NCI-H1436 treated with DMSO at 0.1 percent for 48 hours (cell line): ENCODE measurements at places on chromosomes 16 and 17.

DNA sequence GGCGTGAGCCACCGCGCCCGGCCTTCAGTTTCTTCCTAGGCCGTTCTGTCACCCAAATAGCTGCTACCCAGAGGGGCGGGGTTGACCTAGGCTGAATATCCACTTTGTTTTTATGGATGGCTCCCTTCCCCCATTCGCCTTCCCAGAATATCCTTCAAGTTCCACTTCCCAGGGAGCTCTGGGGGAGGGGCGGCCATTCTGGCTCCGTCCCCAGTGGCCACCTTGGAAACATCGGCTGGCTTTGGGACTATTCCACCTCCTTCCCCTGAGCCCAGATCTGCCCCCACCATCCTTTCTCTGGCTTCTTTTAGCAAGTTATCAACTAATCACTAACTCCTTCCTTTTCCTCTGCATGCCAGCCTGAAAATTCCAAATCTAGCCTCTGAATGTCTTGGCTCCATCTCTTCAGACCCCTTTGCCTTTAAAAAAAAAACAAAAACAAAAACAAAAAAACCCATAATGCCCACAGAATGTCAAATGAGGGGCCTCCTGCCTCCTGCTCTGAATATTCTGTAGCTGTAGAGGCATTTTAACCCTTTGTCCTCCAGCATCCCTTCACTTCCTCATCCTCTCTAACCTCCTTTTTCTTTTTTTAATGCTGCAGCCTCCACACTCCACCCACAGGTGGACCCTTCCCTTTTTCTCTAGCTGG, 6.4 kb downstream of the ATP1B2 start:
- no peak for DNase-seq

DNA sequence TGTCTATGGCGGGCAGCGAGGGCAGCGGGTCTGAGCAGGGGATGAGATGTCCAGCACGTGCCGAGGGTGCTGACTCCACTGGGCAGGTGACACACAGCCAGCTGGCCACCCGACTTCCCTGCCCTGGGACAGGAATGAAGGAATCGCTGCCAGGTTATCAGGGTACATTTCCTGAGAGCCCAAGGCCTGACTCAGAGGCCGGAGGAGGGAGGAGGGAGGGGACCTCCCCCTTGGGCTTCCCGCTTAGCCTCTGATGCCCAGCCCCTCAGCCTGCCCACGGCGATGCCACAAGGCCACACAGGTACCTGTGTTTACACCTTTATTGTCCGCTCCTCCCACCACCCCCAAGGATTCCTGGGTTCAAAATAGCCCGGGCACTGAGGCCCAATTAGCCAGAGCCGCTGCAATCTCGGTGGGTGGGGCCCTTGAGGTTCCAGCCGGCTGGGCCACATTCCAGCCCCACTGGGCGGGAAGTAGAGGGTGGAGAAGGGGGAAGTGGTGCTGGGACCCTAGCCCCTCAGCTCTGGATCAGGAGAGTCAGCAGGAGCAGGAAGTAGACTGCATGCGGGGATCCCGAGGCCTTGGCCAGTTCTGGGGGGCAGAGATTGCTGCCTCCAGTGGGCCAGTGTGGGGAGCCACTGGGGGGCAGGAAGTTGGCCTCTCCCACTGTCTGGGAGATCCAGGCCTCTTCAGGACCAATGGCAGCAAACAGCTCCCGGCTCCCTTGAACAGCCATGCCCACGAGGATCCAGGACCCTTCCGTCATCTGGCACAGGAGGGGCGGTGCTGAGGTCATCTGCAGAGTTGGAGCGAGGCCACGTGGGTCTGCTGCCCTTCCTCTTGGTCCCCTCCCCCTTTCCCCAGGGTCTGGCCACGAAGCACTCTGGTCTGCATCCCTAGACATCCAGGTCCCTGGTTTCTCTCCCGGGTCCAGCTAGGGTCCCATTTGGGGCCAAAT, 3.4 kb upstream of the PRSS8 start:
- no peak for DNase-seq

DNA sequence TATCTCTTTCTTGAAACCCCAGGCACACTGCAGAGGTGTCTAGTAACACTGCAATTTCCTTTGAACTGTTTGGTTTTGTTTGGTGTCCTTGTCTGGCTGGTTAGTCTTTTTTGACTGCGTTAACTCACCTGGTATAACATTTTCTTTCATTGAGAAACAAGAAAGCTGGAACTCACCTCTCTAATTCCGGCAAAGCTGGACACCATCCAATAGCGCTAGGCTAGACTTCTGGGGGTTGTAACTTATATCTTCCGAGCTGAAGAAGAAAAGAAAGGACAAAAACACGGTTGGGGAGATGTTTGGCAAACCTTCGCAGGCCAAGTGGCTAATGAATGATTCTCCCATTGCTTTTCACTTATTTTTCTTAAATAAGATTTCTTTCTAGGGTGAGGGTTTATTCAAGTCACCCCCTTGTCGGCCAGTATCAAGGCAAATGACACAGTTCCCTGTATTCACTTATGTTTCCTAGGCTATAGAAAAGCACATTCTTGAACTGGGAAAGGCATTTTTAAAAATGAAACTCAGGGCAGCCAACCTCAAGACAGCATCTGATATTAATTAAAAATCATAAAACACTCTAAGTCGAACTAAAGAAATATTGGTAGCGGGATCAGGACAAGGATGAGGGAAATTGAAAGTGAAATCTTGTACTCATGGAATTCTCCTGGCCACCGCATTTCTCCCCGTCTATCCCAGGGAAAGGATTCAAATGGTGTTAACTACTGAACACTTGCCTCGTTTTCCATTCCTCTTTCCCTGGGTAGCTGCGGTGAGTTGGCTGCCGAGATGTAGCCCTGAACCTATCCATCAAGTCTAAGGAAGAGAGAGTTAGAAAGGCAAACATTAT, 95.9 kb upstream of the ZFHX3 start:
- no peak for DNase-seq

DNA sequence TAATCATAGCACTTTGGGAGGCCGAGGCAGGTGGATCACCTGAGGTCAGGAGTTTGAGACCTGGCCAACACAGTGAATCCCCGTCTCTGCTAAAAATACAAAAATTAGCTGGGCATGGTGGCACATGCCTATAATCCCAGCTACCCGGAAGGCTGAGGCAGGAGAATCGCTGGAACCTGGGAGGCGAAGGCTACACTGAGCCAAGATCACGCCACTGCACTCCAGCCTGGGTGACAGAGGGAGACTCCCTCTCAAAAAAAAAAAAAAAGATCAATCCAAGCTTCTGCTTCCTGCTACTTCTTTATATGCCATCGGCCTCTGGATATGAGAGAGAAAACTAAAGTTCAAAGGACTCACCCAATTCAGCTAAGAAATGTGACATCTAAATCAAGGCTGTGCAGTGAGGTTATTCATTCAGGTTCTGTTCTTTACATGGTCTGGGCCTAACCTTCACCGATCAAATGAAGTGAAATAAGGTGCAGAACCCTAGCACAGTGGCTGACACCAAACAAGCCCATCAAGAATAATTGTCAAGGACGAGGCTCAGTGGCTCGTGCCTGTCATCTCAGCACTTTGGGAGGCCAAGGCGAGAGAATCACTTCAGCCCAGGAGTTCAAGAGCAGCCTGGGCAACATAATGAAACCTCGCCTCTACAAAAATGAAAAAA, 25.6 kb downstream of the ZP2 start:
- DNase-seq, result no peak

DNA sequence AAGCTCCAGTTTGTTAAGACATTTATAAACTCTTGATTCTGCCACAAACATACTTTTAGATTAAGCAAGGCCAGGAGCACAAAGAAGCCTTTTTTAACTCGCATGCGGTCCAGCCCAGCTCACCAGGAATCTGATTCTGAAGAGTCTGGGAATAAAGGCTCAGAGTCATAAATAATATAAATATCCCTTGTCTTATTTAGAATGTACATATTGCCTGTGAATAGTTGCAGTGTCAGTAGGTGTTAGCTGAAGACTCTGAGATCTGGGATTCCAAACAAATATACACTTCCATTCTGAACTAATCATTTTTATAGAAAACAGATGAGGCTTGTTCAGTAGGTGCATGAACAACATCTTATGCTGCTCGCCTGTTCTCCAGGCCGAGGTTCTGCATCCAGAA, 59.1 kb upstream of the ELAC2 start:
- DNase-seq, result no peak

GRCh38 chr16:49994006-49994405, 31.0 kb upstream of the CNEP1R1 start:
- DNase-seq, result no peak

DNA sequence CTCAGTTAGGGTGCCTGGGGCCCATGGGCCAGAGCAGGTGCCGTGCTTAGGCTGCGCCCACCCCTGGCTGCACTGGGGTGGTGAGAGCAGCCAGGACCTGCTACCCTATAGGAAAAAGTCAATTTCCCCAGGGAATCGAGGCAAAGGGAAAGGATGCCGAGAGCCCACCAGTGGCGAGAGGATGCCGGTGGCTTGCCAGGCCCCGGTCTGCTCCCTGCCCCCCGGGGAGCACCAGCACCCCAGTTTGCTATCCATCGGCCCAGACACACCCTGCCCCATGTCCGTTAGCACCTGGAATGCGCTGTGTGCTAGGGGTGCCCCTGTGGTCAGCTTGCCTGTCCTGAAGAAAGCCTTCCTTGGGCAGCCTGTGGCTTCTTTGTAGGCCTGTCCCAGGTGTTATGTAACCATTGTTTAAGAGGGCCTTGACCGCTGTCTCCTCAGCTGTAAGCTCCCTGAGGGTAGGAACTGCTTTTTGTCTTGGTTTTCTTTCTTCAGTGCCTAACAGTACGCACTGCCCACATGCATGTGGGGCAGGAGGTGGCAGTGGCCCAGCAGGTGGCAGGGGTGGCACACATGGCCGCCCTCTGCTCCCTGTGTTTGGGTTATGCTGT, 40.8 kb downstream of the NT5M start:
- DNase-seq, result no peak

GRCh38 chr17:80950466-80951120, 41.0 kb upstream of the CHMP6 start:
- DNase-seq, result no peak

DNA sequence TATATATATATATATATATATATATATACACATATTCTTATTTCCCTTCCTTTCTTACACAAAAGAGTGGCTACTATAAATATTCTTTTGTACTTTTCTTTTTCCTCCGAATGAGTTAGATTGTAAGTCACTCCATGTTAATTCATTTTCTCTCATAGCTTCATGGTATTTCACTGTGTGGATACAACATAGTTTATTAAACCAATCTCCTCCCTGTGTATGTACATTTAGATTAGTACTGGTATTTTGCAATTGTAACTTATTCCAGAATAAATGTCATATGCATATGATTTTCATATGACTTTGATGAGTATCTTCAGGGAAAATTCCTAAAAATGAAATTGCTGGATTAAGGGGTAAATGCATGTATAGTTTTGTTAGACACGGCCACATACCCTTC, 20.0 kb upstream of the FA2H start:
- DNase-seq, result no peak

DNA sequence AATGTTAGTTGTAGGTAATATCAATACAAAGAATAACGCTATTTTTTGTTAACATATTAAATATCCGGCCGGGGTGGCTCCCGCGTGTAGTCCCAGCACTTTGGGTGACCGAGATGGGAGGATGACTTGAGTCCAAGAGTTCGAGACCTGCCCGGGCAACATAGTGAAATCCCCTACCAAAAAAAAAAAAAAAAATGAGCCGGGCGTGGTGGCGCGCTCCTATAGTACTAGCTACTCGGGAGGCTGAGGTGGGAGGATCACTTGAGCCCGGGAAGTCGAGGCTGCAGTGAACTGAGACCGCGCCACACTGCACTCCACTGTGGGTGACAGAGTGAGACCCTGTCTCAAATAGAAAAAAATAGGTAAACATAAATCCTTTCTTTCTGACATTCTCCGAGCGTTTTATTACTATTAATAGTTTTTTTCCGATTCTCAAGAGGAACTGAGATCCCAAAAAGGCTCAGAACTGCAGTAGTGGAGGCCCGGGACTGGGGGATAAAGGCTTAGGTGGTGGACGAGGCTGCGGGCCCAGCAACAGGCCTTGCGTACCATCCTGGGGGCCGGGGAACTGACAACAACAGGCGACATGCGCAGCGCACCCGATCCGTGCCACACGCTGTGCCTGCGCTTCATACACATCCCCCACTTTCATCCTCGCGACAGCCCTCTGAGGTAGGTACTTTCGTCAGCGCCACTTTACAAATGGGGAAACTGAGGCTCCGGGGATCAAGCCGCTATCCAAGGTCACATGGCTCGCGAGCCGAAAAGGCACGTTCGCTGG, 919 bp downstream of the N4BP1 start:
- no peak for DNase-seq

GRCh38 chr17:74865504-74866197, 6.0 kb upstream of the GRIN2C start:
- DNase-seq, result no peak

DNA sequence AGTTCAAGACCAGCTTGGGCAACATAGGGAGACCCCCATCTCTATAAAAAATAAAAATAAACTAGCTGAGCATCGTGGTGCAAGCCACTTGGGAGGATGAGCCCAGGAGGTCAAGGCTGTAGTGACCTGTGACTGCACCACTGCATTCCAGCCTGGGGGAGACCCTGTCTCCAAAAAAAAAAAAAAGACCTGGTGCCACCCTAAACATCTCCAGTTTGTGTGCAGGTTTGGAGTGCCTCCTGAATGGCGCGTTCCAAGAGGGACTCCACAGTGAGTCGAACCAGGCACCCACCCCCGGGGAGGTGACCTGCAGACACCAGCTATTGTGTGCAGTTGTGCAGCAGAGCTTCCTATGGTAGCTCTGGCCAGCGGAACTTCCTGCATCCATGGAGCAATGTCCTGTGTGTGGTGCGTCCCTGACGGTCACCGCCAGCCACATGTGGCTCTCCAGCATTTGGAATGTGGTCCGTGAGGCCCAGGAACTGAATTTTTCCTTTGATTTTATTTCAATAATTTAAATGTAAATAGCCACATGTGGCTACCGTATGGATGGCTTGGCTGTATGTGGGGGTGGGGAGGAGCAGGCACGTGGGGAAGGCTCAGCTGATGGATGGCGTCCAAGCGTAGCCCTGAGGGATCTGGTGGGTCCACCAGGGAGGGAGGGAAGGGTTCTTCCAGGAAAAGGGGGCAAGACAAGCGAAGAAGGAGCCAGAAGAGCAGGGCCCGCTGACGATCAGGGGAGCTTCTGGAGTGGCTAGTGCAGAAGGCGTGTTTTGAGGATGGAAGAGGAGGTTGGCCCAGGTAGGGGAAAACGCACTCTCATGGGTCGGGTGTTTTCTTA, 107.1 kb upstream of the GSE1 start:
- no peak for DNase-seq

- no peak for DNase-seq
Measured at GRCh38 chr16:30137897-30138296, 14.9 kb upstream of the MAPK3 start.

DNA sequence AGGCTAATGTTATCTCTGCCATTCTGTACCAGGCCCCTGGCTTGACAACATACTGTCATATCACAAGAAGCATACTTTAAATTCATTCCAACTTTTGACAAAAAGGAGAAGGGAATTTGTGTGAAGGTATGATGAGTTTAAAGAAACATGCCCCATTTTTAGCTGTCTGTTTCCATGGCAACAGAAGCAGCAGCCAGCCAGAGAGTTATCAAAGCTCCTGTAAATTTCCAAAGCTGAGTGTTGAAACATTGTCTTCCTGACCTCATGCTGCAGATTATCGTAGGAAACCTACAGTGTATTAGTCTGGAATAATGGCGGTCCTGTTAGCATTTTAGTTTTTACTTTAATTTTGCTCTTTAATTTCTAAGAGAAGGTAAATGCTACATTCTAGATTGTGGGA, 124.9 kb downstream of the MRTFB start:
- DNase-seq, result no peak
